ENCODE measurements at places on chromosomes 2 and 18.

GRCh38 chr2:218648088-218648786 is 11.2 kb downstream of the ZNF142 start:
- DNase-seq = no peak

DNA sequence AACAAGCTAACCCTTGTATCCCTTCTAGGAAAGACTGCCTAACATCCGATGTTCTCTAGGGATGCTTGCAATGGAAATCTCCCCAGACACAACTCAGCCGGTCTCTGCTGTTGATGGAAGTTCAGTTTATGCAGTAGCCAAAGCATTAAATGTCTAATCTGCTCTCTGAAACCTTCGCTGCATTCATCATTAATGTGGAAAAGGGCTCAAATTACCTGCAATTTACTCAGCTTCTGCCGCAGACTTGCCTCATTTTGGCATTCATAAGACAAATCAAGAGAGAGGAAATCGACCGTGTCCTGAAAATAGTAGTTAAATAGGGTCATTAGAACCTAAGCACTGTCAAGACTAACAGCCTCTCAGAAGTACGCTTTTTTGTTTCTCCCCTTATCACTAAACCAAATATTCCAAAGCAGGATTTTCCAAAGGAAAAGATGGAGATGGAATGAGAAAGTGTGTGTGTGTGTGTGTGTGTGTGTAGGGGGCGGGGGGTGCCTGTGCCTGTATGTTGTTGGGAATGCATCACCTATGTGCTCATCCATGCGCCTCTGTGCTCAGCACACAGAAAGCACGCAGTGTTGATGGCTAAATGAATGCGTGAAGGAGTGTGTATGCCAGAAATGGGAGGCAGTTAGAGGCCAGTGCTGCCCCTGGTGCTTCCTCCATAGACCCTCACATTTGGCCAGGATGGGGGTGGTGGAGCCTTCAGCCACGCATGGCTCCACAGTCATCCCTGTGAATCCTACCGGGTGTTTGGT is 7.4 kb downstream of the LCT start:
- no peak for DNase-seq

GRCh38 chr18:55090564-55091188 is 131.4 kb upstream of the CCDC68 start:
- no peak for DNase-seq

DNA sequence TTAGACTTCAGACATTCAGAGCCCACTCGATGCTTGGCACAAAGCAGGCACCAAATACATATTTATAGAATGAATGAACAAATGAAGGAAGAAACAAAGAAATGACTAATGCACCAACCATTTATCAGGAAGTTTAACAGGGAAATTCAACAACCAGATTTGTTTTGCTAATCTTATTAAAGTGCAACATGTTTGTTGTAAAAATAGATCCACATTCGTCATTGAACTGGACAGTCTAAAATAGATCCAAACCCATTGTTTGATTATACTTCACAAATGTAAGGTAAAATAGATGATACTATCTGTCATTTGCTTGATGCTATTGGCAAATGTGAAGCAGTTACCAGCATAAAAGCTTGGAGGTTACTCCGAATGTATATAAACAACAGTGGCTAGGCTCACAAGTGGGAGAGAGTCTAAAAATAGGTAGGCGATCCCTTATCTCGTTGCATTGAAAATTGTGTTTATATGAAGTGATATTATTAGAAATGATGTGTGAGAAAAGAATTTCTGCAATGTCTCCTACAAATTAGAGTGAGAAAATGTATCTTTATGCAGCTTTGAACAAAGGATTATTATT is 246.2 kb downstream of the NEDD4L start:
- no peak for DNase-seq

DNA sequence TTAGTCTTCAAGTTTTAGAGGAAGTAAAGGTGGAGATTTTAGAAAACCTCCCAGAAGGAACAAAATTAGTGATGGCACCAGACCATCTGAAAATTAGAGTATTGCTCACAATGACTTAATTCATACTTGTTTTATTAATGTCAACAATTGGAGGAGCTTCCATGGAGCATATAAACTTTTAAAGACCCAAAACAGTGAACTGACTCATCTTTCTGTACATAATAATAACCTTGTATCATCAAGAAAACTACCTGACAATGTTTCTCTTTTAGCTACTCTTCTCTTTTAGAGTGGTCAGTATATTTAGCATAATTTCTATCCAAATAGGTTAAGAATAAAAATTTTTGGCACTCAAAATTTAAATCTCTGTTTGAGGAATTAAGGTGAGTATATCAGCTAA is 7.2 kb upstream of the ITGAV start:
- no peak for DNase-seq

- no peak for DNase-seq
Measured at GRCh38 chr18:2901423-2901985, 54.7 kb downstream of the EMILIN2 start.

DNA sequence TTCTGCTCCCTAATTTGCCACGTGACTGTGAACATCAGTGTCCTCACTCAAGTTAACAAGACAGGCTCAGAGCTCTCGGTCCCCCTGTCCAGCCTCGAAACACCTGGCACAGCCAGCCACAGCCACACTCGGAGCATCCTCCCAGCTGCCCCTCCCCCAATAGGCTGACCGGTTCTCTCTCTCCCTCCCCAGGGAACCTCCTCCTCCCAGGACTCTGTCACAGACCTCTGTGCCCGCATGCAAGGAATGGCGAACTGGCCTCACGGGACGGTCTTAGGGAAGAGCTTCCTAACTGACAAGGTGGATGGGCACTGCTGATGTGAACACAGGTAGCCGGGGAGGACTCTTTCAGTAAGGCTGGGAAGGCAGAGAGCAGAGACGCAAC is 18.8 kb downstream of the CYP26B1 start:
- no peak for DNase-seq

DNA sequence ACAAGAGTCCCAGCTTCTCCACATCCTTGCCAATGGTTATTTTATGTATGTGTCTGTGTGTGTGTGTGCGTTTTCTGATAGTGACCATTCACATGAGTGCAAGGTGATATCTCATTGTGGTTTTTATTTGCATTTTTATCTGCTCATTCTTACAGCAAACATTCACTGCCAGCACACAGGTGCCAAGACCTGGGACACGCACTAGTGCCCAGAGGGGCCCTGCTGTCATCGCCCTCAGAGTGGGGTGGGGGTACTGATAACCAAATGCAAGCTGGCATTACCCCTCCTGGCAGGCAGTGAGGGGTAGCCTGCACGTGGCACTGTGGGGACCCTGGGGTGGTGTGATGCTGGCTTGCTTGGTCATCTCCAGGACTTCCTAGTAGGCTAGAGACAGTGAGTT is 285.4 kb downstream of the LPIN1 start:
- no peak for DNase-seq

GRCh38 chr2:65349863-65350262 is 82.5 kb downstream of the SPRED2 start:
- DNase-seq = no peak

DNA sequence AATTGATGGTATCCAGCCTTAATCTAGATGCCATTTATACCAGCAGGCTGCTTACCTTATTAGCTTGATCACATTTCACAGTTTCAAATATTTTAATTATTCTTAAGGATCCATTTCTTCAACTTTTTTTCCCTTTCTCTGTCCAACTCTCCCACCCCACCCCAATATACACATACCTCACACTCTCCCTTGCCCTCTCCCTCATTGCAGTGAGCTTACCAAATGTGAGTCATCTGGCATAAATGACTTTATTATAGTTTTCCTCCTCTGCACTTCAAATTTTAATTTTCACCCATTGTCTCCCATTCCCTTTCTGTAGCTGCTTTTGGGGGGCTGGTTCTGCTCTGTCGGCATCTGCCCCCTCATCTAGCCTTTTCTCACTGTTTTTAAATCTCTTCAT is 12.9 kb downstream of the HTR2B start:
- no peak for DNase-seq

DNA sequence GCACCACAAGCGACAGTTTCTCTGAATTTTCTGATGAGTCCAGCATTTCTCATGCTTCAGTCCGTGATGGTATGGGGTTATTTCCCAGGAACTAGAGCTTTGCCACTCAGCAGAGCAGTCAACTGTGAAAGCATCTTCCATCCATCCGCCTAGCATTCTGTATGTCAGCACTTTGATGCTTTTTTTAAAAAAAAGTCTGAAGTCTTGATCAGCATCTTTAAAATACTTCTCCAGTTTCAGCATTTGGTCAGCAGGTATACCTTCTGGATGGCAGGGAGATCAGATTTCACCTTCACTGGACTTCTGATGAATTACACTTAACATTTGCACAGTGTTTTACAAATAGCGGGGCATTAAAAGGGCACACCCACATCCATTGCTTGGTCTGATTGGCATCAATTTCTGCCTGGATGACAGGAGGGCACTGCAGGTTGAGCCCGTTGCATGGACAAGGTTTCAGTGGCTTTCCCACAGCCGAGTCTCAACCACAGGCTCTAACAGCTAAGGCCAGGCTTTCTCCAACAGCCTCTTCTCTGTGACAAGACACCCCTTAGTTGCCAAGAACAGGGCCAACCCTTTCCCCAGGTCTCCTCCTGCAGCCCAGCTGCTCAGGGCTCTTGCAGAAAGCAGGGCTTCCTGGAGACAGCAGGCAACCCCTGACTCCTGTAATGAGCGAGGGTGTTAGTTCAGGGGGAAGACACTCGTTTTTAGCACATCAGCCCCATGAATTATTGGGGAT is 54.0 kb downstream of the EMILIN2 start:
- DNase-seq = no peak

DNA sequence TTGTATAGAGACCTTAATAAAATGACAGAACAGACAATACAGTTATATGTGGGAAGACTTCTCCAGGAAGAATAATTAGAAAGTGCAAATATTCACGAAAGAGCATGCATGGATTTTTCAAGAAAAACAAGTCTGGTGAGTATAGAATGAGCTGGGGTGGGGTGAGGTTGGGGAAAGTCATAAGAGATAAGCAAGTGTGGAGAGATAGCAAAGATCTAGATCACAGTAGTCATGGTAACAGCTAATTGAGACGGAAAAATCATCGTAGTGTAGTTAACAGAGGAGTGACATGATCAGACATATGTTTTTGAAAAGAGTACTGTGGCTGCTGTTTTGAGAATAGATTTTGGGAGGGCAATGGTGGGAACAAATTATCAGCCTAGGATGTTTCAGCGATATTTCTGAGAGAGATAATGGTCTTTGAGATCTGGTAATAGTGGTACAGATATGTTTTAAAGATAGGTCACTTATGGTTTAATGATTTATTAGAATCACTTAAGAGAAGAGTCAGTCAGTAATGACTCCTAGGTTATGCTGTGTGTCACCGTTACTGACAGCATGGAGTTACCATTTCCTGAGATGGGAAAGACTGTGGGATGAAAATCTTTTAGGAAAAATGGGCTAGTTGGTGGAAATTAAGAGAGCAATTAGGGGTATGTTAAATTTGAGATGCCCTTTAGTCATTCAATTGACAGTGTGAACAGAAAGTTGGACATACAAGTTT is 248.5 kb upstream of the SLC8A1 start:
- no peak for DNase-seq
